ENCODE measurements at places on chromosomes 7 and 10. TPM values are rescaled to one million over a fixed set of nuclear protein-coding genes. Genes with fewer than 3 reads are reported as not detected.
A peak's percentile ranks its signal among the peaks of the same experiment; 100 is the strongest.

GRCh38 chr10:124369066-124369465 is 49.7 kb downstream of the OAT start:
- no peak for DNase-seq

PPP1R17 gene
- not detected for total RNA-seq

DNA sequence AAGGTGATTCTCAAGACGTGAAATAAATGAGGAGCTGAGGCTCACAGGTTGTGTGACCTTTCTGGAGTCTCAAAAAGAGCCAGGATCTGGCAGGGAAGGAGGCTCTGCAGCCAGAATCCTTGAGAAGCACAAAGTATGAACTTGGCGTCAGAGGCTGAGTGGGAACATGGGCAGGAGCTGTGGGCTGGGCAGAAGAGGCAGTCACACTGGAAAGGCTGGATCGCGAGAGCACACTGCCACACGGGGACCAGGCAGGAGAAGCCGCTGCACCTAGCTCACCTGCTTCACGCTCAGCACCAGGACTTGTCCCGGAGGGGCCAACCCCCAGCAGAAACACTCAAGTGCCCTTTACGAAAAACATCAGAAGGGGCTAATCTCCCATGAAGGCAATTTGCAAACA is 535.0 kb downstream of the TNS3 start:
- DNase-seq, result no peak

GRCh38 chr10:101120884-101121653 is 10.0 kb upstream of the TLX1 start:
- peak; percentile 44 for DNase-seq

GRCh38 chr7:41624818-41625217 is 78.1 kb downstream of the INHBA start:
- no peak for DNase-seq

- no peak for DNase-seq
These were observed 524.8 kb upstream of the TPK1 start for GRCh38 chr7:145360511-145361100.

- no peak for DNase-seq
These were observed 745.4 kb downstream of the PHTF2 start for GRCh38 chr7:78543976-78544375.

GRCh38 chr10:33570495-33570894 is 236.0 kb upstream of the NRP1 start:
- DNase-seq, result no peak

HIP1 gene
- 2.8 TPM for total RNA-seq

DNA sequence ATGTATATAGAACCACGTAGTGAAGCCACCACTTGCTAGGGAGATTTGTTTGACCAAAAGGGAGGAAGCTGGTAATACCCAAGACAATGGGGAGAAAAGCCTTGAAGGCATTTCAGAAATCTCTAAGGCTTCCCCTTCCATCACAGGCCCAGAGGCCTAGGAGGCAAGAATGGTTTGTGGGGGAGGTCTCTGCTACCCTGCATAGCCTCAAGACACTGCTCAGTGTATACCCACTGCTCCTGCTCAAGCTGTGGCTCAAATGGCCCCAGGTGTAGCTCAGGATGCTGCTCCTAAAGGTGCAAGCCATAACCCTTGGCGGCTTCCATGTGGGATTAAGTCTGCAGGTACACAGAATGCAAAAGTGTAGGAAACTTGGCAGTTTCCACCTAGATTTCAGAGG is 1105.8 kb downstream of the GATA3 start:
- DNase-seq, result no peak

- DNase-seq, result no peak
These were observed 70.0 kb downstream of the ATRNL1 start for GRCh38 chr10:115163129-115163528.

TSPAN12 gene
- total RNA-seq, result not detected

- DNase-seq, result no peak
These were observed 319.4 kb upstream of the GALNT17 start for GRCh38 chr7:70812511-70812910.

PKD1L1 gene
- total RNA-seq, result 0.08 TPM

AP1S1 gene
- total RNA-seq, result 37.9 TPM

DNA sequence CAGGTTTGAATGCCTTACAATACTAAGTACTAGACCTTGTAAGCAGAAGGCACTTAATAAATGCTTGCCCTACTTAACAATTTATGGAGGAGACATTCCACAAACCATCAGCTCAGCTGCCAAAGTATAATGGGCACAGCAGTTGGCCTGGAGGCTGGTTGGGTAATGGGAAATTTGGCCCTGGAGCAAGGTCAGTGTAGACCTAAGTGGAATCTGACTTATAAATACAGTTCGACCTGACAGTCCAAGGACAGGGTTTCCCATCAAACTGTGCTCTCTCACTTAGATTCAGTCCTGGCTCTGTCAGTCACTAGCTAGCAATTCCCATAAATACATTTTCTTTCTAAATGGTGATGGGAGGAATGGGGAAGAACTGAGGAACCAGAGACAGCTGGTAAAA is 62.6 kb upstream of the ABCB4 start:
- no peak for DNase-seq

- DNase-seq, result no peak
These were observed 71.8 kb upstream of the STEAP1B start for GRCh38 chr7:22571766-22572165.

DNA sequence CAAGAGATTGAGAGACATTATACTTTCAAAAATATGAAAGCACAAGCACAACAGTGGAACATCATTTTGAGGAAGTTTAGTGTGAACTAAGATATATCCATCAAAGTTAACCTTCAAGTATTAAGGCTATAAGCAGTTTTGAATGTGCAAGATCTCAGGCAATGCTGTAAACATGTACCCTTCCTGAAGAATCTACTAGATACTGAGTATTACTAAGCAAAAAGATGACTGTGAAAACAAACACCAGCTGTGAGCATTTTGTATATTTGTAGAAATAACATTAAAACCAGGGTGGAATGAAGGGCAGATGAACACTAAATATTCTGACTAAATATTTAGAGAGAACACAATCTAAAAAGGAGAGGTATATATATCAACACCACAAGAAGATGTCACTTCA is 41.3 kb upstream of the ADRA2A start:
- DNase-seq, result no peak

DNA sequence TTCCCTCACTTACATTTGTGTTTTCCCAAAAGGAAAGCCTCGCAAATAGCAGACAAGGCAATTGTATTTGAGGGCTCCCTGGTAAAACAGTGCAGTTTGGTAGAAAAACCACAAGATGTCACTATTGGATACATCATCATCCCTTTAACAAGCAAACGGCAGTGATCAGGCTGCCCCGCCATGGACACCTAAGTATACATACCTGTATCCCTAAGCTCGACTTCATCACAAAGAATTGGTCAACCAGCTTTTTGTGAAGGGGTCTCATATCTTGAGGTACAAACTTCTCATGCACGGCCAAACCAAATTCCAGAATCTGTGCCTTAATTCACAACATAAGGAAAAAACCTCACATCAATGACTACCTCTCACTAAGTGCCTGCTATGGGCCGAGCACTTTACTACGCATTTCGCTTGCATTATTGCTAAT is 179.5 kb upstream of the IMMP2L start:
- DNase-seq, result peak; percentile 42

DNA sequence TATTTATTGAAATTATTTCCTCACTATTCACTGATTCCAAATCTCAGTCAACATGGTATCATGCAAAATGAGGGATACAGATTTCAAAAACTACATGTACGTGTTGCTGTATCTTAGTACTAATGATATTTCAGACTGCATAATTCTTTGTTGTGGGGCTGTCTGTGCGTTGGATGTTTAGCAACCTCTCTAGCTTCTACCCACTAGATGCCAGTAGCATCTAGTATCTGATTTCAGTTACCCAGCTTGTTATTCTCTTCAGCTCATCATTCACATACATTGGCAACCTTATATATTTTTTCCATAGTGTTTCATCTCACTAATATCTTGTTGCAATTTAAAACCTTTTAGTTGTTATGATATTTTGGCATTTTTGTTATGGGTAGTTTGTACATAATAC is 22.5 kb upstream of the WASL start:
- no peak for DNase-seq

MYH16 gene
- total RNA-seq, result not detected

DNA sequence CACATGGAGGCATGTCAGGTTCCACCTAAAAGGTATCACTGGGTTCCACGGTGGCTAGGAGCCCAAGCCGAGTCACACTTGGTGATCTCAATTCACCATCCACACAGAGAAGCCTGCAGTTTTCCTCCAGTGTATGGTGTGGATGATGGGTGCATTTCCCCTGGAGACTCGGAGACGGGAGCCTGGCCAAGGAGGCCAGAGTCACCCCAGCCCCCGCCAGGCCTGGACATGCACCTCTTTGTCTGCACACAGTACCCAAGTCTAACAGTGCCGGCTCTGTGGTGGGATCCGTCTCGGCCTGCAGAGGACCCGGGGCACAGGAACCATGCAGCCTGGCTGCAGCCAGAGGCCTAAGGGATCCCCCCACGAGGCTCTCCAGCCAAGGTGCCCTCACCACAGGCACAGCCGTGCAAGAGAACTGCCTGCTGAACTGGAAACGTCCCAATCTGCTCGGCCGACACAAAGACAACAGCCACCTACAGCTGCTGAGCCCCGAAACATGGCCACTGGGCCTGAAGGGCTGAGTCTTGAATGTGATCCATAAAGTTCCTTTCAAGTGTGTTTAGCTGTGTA is 75.2 kb downstream of the DIP2C start:
- DNase-seq, result no peak

ITGA8 gene
- total RNA-seq, result not detected
